Right ventricle myocardium superior (tissue), 1 donor: ENCODE measurements at places on chromosomes 4 and X.

DNA sequence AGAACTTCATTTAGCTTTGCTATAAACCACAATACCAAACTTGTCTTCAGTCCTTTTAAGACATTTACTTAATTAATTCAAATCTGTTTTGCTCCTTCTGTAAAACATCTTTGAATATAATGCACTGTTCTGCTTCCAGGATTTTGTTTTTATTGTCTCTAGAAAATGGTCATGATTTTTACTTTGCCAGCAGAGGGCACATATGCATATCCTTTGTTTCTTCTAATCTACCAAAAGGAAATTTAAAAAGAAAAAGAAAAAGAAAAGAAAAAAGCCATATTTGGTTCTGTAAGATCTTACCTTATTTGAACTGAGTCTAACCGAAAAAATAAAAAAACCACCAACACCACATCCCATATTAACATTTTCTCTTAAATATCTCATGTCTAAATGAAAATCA lies 101.9 kb upstream of the CCSER1 start:
- no peak for DNase-seq

- no peak for DNase-seq
Measured at GRCh38 chrX:135330706-135331105, 21.4 kb downstream of the ETDC start.

- DNase-seq = no peak
Measured at GRCh38 chr4:96407225-96407624, 567.3 kb downstream of the PDHA2 start.

DNA sequence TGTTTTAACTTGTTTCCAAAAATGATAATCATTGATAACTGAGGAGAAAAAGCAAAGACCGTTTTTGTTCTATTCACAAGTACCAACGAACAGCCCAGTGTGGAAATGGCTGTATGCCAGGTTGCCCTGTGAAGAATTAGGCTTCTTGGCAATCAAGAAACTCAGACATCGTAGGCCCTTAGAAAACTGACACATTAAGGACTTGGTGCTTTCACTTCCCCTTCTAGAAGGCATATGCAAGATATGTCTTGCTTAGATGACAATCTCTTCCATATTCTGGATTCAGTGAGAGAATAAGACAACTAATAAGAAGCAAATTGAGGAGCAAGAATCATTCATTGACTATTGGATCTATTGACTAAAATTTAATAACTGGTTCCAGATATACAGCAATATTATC lies 56.6 kb downstream of the ANAPC10 start:
- DNase-seq = no peak

GRCh38 chr4:99159699-99160098 lies 15.6 kb upstream of the ADH4 start:
- no peak for DNase-seq

- DNase-seq = no peak
Measured at GRCh38 chrX:110180176-110180927, 137.5 kb downstream of the AMMECR1 start.

- DNase-seq = no peak
Measured at GRCh38 chr4:40530961-40531635, 98.6 kb downstream of the RBM47 start.

GRCh38 chr4:110532901-110533589 lies 57.1 kb downstream of the ENPEP start:
- DNase-seq = no peak

- no peak for DNase-seq
Measured at GRCh38 chr4:37685161-37685822, 884 bp downstream of the RELL1 start.

DNA sequence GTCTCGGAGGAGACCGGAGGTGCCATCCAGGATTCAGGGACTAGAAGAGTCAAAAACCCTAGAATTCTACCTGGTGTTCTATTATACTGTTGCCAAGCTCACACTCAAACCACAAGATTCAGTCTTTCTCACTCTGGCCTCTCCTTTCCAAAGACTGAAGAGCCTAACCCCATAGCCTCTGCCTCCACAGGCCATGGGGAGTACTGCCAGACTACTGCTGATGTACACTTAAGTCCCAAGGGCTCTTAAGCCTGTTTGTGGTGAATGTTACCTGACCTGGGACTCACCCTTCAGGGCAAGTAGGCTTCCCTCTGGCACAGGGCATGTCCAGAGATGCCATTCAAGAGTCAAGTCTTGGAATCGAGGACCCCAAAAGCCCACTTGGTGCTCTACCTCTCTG lies 58.9 kb upstream of the IRS4 start:
- DNase-seq = no peak

- DNase-seq = no peak
Measured at GRCh38 chr4:59920416-59920815, 1279.7 kb upstream of the ADGRL3 start.

DNA sequence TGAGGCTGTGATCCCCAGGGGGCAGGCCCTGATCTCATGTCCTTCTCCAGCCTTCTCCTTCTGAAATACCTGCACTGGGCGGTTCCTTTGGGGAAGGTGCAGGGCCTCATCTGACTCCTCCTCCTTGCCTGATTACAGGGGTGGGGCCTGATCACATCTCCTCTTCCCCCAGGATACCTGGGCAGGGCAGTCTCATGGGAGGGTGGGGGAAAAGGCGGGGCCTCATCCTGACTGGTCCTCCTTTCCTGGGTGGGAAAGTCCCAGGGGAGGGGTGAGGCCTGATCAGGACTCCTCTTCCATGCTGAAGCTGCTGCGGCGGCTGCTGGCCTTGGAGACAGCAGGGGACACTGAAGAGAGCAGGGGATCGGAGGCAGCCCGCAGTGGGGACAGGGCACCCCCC lies 13.3 kb downstream of the TFE3 start:
- DNase-seq = no peak

GRCh38 chr4:85783483-85783882 lies 308.5 kb downstream of the ARHGAP24 start:
- DNase-seq = no peak

- DNase-seq = no peak
Measured at GRCh38 chr4:1099684-1100335, 13.6 kb downstream of the RNF212 start.

- no peak for DNase-seq
Measured at GRCh38 chr4:168241953-168242352, 76.6 kb downstream of the DDX60 start.

DNA sequence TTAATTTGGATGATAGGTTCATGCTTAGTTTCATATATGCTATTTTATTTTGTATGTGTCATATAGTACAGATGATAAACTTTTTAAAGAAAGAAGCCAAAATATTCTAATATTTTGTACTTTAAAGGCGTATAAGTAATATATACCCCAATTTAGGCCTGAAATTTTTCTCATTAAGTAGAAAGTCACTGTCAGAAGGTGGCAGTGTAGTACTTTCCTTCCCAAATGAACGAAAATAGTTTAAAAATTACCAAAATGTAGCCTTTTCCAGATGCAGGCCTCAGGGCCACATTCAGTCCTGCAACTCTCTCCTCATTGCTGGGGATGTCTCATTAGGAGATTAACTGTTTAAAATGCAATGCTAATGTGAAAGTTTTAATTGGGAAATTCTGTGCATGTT lies 1263.6 kb downstream of the C4orf33 start:
- DNase-seq = no peak

DNA sequence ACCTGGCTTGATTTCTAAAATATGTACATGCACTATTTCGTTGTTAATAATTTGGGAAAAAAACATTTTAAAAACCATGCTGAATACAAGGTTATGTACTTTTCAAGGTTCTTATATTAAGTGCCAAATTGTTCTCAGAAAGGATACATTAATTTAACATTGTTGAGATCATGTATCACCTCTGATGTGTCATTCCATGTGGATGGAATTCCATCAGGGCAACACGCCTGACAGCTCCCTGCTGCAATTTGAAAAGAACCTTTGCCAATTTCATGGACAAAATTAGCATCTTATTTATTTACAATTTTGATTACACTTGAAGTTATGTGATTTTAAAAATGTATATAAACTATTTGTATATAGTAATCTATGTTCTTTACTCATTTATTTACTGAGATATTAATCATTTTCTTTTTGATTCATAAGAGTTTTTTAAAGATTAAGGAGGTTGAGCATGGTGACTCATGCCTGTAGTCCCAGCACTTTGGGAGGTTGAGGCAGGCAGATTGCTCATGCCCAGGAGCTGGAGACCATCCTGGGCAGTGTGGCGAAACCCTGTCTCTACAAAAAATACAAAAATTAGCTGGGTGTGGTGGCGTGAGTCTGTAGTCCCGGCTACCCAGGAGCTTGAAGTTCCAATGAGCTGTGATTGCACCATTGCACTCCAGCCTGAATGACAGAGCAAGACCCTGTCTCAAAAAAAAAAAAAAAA lies 142.8 kb downstream of the ENPP6 start:
- DNase-seq = no peak

DNA sequence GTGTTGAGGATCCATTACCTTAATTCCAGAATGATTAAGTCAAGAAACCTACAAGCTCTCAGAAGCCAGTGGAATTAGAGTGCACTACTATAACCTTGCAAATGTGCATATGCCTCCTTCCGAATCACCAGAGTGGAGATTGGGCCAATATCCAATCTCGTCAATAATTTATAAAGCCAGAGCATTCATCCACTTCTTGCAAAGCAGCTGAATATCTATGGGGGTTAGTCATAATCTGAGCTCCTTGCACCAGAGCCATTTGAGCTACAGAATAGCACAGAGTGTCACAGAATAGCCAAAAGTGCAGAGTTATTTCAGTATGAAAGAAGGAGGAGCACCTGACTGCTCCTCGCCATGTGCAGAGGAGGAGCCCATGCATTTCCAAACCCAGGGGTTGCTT lies 69.2 kb upstream of the MTM1 start:
- no peak for DNase-seq

- DNase-seq = no peak
Measured at GRCh38 chr4:175371091-175371490, 441.0 kb downstream of the GPM6A start.

DNA sequence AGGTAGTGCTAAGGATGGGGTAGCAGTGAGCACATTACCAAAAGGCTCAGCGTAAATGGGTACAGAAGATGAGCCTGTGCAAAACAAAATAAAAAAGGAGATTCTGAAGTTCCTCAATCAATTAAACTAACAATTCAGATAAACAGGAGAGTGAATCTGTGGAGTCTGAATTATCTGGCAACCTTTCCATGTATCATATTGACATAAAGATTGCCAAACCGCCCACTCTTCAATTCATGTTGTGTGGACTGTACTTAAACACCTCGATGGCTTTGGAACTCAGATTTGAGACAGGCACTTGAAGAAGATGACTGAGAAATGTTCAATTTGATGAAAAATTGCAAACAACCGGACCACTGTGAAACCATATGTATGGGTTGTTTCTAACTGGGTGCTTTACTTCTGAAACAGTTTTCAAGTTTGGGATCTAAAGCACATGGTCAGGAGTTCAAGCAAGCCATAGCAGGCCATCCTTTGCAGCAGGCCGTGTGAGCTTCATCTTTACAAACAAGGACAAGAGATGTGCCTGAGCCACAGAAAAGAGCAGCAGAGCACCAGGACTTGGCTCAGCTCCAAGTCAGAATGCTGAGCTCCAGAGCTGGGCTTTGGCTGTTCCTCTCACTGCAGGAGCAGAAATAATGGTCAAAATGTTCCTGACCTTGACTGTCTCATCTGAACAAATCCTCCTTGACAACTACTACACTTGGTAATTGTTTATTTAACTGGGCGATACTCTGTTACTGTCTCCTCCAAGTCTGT lies 108.1 kb downstream of the MGST2 start:
- no peak for DNase-seq

- DNase-seq = no peak
Measured at GRCh38 chr4:148171596-148171995, 270.6 kb downstream of the NR3C2 start.

- DNase-seq = no peak
Measured at GRCh38 chrX:22536746-22537304, 264.1 kb downstream of the CBLL2 start.

DNA sequence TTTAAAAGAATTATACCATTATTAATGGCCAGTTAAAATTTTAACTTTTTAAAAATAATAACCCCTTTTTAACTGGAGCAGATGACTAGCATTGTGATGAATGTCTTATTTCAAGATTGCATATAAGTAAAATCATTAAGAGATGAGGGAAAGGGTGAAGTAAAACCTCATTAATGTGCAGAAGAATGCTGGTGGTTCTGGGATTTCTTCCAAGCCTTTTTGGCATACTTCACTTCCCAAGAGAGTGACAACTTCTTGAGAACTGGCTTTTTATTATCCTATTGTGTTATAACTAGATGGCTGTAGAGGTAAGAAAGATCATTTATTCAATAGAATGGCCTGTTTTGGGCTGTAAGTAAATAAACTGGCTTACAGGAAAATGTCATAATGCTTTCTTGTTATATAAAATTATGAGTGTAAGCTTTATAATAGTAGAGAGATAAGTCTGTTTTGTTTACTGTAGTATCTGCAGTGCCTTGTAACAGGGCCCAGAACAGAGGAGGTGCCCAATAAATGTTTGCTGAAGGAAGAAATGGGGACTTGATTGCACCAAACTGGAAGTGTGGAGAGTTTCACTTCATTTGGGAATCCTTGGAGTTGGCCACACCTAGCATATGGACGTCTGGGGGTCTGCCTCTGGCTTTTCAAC lies 242.9 kb upstream of the PITX2 start:
- DNase-seq = no peak
